GM12891 (cell line): ENCODE measurements at places on chromosomes 12 and 14.

- peak; percentile 9 for DNase-seq
These were observed 27.4 kb upstream of the GUCY2C start for GRCh38 chr12:14723763-14724162.

- no peak for DNase-seq
These were observed 42.8 kb downstream of the PRMT8 start for GRCh38 chr12:3533703-3534386.

GRCh38 chr12:3255057-3255456 lies 177.9 kb downstream of the TSPAN9 start:
- no peak for DNase-seq

DNA sequence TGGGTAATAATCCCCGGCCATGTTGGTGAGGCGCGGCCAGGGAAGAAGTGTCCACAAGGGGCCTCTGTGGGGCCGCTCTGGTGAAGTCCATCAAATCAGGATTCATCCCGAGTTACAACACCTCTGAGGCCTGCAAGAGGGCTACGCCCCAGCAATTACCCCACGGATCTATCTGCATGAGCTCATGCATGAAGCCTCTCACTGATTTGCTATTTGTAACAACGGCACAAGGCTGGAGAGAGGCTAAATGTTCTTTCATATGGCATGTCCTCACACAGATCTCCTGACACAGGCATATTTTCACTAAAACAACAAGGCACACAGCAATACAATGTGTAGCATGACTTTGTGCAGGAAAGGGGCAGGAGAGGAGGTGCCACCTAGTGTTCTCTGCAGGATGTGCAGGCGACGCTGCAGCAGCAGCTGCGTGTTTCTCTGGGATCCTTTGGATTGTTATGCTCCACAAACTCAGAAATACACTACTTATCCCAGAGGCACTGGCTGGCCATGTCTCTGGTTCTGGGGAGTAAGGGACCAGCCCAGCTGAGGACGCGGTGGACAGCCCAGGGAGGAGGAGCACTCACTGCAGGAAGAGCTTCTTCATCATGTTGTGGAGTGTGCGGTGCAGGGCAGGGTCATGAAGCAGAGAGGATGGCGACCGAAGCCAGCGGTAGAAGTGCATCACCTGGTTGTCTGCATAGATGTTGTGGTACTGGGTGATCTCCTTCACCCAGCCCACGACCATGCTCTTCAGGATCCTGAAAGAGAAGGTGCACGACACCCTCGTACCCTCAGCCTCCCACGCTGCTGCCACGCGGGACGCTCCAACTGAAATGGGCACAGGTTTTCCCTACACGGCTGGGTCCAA lies 20.2 kb downstream of the P2RX2 start:
- no peak for DNase-seq

DNA sequence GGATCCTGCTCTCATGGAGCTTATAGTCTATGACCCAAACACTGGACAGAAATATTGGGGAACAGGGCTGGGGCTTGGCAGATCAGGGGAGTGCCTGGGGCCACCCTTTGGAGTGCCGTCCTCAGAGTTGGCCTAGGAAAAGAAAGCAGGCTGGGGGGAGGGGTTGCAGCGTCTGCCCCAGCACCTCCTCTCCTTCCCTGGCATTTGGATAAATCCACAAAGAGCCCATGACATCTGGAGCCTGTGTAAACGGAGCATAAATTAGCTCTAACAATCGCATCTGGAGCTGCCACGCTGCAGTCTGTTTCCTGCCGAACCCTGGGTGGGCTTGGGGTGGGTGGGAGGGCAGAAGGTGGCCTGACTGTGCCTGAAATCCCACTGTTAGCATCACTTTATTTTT lies 63.8 kb downstream of the MVK start:
- no peak for DNase-seq

DNA sequence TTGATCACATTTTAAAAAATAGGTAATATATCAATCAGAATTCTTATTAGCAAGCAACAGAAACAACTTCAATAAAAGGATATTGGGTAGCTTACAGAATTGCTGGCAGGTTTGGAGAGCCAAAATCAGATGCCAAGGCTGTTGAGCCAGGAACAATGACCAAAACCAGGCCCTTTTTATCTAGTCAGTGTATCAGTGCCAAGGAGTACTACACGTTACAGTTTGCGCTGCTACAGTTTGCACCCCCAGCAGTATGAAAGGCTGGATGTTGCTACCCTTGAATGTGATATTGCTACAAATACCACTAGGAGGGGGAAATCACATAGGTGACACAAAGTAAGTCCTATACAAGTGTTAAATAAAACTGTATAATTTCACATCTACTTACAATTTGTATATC lies 19.3 kb downstream of the CGRRF1 start:
- DNase-seq = no peak

GRCh38 chr14:69090187-69090789 lies 62.6 kb downstream of the DCAF5 start:
- DNase-seq = no peak

GRCh38 chr12:79934281-79935020 lies 446 bp downstream of the PPP1R12A start:
- no peak for DNase-seq

DNA sequence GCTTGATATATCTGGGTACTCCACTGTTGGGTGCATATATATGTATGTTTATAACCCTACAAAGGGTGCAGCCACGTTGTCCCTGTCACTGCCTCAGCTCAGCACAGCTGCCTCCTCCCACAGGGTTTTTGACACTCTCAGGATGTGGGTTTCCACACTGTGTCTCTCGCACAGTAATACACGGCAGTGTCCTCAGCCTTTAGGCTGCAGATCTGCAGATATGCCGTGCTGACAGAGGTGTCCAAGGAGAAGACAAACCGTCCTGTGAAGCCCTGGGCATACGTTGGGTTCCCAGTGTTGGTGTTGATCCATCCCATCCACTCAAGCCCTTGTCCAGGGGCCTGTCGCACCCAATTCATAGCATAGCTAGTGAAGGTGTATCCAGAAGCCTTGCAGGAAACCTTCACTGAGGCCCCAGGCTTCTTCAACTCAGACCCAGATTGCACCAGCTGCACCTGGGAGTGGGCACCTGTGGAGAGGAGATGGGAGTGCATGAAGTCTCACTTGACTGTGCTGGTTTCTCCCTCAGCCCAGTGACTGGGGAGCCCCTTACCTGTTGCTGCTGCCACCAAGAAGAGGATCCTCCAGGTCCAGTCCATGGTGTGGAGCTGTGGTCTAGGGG lies 498.7 kb downstream of the TMEM121 start:
- no peak for DNase-seq

- DNase-seq = no peak
These were observed 7.2 kb downstream of the TMEM19 start for GRCh38 chr12:71693126-71693525.

- DNase-seq = no peak
These were observed 98.4 kb downstream of the EFCAB11 start for GRCh38 chr14:89855961-89856656.

DNA sequence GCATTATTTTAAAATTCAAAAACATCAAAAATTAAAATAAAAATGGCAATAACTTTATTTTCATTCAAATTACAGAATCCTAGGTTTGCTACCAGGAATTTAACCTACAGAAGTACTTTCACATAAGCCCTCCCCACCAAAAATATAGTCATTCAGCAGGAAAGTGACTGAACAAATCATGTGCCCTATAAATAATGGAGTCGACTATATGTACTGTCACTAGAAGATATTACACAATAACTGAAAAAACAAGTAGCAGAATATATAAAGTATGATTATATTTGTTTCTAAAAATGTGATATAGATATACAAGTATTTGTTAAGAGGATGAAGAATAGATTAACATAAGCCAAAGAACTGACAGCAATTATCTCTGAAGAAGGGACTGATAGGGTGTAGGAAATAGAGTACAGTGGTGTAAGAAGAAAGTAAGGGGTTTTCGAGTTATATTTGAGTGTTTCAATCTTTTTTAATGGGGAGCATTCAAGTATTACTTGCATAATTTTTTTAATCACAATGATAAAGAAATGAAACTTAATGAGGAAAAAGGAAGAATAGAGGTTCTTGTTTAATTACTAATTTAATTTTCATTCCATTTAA lies 7.9 kb downstream of the C2CD5 start:
- no peak for DNase-seq

DNA sequence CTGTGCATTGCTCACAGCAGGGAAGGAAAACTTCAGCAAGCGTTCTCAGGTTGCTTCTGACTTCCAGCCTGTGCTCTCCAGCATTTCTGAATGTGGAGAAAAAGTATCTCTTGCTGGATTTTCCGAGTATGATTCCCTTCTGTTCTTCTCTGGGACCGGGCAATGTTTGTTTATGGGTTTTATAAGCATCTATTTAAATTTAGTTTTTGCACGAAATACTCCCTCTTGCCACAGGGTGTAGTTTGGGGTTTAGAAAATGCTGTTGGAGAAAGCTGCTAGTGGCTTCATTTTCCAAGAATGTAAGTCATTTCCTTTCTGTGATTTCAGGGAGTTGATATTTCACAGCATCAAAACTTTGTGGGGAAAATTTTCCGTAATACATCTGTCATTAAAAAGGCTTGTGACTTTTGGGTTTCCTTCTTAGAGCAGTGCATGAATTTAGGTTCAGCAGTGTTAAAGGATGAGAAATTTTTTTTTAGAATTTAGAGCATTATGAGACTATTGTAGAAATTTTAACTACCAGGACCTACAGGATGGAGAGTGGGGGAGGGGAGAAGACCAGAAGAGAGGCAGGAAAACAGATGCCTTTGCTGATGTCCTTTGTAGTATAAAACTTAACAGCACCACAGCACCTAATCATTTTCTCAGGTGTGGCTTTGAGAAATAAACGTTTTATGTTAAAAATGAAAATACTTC lies 1.5 kb downstream of the FRMD6 start:
- DNase-seq = no peak

DNA sequence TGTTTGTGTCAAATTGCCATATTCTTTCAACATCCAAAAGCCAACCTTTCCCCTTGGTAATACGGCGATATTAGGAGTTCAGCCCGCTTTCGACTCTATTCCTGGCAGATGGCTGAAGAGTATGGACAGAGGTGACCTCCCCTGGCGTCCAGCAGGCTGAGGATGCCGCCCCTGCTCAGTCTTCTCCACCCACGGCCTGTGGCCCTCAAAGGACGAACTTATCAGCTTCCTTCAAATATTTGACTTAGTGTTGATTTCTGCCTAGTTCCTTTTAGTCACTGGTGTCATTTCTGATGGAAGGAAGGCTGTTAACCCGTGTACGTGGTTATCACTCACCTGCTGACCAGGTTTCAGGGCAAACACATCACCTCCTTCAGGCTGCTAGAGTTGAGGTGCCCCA lies 65.0 kb downstream of the TESC start:
- DNase-seq = no peak

DNA sequence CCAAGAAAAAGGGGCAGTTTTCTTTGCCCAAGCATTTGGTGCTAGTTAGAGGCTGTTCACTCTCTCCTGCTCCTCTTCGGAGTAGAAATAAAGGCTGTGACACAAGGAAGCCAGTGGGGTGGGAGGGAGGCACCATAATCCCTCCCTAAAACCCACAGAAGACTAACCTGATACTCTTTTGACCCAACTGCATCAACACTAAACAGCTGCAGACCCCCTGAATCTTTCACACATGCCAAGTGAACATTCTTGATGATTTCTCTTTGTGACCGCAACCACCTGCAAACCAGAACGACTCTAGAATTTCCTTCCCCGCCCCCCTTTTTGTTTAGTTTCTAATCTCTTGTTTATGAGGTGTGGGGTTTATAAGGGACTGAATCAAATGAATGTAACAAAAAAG lies 175.8 kb upstream of the BCL2L14 start:
- DNase-seq = no peak

GRCh38 chr12:119758722-119759121 lies 90.8 kb downstream of the PRKAB1 start:
- no peak for DNase-seq

DNA sequence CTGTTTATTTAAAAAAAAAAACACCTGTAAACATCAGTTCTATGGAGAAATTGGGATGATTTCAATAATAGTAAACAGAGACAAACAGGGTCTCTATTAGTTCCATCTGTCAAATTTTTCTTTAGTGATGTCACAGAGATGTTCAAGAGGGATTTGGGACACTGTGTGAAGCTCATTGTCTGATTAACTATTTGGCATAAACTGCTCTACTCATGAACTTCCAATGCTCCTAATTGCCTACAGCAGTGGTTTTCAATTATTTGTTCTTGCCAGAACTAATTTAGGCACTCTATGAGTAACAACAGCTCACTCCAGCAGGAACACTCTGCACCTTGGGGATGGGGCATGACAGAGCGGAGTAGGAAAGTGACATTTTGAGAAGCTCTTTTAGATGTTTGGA lies 250.1 kb upstream of the PRKD1 start:
- no peak for DNase-seq
